ENCODE measurements at places on chromosomes 16 and 17. TPM values are rescaled to one million over a fixed set of nuclear protein-coding genes. Genes with fewer than 3 reads are reported as not detected.
A peak's percentile ranks its signal among the peaks of the same experiment; 100 is the strongest.

Gene SMTNL2
- total RNA-seq, result 22.0 TPM

Gene LAT
- 8.3 TPM for total RNA-seq

DNA sequence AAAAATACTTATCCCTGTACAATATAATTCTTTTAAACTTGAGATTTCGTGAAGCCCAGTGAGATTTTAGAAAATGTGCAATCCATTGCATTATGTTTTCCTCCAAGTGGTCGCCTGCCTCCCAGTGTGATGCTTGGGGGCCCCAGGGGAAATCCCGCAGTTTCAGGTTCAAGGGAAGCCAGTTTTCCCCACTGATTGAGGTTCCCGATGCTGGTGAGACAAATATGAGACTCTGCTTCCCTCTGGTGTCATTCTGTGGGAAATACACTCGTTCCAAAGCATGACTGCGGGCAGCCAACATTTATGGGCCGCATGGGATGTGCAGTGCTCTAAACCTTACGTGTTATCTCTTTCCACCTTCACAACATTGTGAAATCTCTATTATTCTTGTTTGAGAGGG is 200.8 kb downstream of the PRKCB start:
- DNase-seq, result peak; percentile 66

GRCh38 chr16:66920924-66921680 is 2.4 kb upstream of the CDH16 start:
- DNase-seq, result no peak

- no peak for DNase-seq
Measured at GRCh38 chr17:80438806-80439205, 23.8 kb downstream of the ENDOV start.

DNA sequence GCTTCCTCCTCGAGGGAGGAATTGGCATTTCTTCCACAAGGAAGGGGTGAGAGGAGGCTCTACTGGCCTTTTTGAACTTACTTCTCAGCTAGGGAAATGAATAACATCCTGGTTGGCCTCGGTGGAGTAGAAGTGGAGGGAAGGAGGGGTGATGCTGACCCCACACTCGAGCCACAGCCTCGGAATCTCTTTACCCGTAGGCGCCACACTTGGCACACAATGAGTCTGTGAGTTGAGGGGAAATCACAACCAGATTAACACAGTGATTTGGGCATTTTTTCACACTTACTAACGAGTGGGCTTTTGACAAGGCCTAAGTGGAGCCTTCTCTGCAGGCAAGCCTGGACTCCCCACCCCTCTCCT is 47.3 kb upstream of the TBX2 start:
- DNase-seq, result no peak

- no peak for DNase-seq
Measured at GRCh38 chr17:69678206-69678605, 263.7 kb downstream of the MAP2K6 start.

DNA sequence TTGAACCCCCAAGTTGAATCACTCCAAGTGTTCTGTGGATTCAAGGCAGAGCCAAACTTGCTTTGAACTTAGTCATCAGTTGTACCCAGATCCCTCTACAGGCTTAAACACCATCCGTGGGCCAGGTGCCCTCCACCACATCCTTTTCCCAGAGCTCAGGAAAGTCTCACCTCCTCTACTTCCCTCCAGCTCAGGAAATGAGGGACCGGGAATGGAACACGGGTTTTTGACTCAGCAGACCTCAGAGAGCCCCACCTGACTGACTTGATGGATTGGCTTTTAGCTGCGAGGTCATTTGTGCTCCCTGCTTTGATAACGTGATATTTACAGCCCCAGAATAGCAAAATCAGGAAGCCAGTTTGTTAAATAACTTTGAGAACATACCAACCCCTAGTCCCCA is 20.1 kb downstream of the GID4 start:
- DNase-seq, result no peak
